ENCODE measurements at places on chromosomes 1 and 21.
A peak's percentile ranks its signal among the peaks of the same experiment; 100 is the strongest.

DNA sequence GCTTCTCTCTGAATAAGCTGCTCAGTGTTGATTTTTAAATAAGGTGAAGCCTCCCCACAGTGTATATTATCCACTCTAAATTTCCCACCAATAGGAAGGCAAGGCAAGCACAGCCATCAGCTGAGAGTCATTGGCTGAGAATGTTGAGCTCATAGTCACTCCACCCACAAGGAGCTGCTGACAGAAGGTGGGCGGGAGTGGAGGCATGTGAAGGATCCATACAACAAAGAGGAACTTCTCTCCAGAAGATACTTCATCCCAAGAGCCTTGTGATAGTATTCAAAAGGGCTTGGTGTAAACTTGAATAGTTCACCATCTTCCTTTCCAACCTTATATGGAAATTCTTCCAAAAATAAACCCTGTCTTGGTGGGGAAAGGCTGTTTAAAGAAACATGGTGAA is 42.8 kb downstream of the SAMD13 start:
- no peak for DNase-seq

- DNase-seq, result no peak
These were observed at the start of gene PTCH2 for GRCh38 chr1:44842862-44843655. PTCH2 (minus strand) TSS chr1:44843253; CDS start chr1:44842932, 321 bp downstream.

GRCh38 chr1:24222008-24222605 is 35.0 kb upstream of the IFNLR1 start:
- DNase-seq, result no peak

GRCh38 chr1:70656361-70656760 is 245.3 kb downstream of the CTH start:
- no peak for DNase-seq

- no peak for DNase-seq
These were observed 148.6 kb downstream of the C1orf21 start for GRCh38 chr1:184535191-184535970.

DNA sequence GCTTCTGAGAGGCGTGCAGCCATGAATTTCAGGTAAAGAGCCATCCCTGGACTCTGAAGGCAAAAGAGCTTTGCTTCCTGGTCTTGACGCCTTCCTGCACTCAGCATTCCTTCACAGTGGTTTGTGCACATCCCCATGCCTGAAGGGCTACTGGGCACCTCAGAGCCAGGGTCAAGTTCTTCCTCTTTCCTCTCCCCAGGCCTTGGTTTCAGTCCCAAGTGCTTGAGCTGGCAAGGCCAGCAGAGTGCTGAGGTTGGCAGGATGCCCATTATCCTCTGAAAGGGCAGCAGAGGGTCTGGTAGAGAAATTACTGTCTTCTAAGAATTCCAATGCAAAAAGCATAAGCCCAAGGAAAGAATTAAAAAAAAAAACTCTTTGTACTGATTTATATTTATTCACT is 1064.9 kb downstream of the TTLL7 start:
- DNase-seq, result no peak

DNA sequence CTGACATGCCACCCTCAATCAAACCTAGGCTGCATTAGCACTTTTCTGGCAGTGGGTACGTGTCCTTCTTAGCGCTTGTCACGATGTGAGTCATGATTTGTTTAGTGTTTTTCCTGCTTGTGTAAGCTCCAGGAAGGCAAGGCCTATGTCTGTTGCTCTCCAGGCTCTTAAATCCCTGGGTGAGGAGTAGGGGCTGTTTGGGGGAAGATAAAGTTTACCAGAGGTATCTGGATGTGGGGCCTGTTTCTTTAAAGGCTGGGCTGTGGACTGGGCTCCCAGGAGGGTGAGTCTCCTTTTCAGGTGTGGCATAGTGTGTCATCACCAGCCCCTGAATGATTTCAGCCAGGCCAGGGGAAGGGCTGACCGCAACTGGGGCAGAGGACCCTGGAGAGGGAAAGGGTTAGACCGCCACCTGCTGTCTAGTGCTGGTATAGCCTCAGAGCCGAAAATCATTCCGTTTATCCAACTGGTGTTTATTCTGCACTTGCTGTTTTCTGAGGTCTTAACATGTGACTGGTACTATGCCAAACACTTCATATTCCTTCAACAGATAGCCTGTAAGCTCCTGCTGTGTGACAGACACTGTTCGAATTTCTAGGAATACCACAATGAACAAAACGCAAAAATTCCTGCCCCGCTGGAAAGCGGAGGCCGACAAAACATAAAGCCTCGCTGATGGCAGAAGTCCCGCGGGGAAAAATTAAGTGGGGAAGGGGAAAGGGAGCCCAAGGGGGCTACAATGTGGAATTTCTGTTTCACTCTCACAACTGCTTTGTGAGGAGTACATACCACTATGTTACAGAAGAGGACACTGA is 9.7 kb downstream of the SERINC2 start:
- DNase-seq, result peak; percentile 48

DNA sequence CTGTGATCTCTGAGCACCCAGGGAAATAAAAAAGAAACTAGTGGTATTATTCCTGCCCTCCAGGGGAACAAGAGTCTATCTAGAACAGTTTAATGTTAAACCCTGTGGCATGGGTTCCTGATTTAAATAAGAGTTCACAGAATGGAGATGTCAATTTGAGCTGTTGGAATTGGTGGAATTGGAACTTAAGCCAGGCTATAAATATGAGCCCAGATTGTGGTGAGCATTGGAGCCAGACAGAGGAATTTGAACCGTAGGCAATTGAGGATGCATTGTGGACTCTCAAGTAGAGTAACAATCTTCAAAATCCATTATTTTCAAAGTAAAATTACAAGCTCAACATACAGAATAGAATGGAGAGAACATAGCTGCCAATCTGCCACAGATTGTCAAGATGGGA is 98.2 kb downstream of the NEK7 start:
- no peak for DNase-seq

GRCh38 chr1:6280761-6281451 is 20.0 kb upstream of the GPR153 start:
- DNase-seq, result no peak

DNA sequence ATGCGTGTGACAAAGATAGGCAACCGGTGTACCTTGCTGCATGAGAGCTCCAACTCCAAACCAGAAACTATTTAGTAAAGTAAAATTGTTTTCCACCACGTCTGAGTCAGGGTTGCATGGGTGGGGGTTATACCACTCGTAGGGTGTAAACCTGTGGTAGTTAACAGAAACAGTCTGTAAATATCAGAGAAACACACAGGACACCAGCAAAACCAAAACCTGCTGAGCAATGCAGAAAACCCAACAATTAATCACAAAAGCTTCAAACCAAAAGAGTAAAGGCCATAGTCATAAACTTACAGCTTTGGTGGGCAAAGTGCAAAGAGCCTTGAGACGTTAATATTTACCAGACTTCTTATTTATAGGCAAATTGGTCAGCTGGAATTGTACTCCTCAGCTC is 282.7 kb downstream of the BACH1 start:
- DNase-seq, result no peak

DNA sequence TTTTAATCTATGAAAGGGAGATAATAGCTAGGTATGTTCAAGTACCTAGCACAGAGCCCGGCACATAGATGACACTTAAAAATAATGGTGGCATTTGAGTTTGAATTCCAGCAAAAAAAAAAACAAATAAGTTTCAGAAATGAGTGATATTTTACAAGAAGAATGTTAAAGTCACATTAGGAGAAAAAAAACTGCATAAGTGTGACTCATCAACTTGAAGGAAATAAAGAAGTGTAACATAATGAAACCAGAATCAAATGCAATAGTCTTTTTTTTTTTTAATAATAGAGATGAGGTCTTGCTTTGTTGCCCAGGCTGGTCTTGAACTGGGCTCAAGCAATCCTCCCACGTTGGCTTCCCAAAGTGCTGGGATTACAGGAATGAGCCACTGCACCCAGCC is 17.1 kb downstream of the DNASE2B start:
- DNase-seq, result no peak

GRCh38 chr1:16018308-16018707 is 465 bp upstream of the HSPB7 start:
- DNase-seq, result no peak

GRCh38 chr21:31873275-31873695 is 465 bp downstream of the HUNK start:
- DNase-seq, result no peak

- DNase-seq, result no peak
These were observed 5.0 kb upstream of the EFCAB14 start for GRCh38 chr1:46723901-46724300.

All from activated effector memory CD4-positive, alpha-beta T cell treated with Interleukin-2 at 50 U/mL for 16 hours (primary cell).